Cardiac atrium fibroblast (primary cell): ENCODE measurements at places on chromosomes 3 and 15. TPM values are rescaled to one million over a fixed set of nuclear protein-coding genes. Genes with fewer than 3 reads are reported as not detected.

C3orf85 gene
- total RNA-seq: not detected in 2 replicates

IL16 gene
- total RNA-seq: 1.1 and 2.2 TPM in 2 replicates

CCRL2 gene
- 3.6 TPM in 1 of 2 replicates, not detected in the other for total RNA-seq

TBL1XR1 gene
- 75.1 and 132 TPM in 2 replicates for total RNA-seq

AGBL1 gene
- total RNA-seq: not detected in 2 replicates

SCN5A gene
- 0.16 and 0.18 TPM in 2 replicates for total RNA-seq

ZNF148 gene
- total RNA-seq: 13.5 and 15.9 TPM in 2 replicates

CPB1 gene
- total RNA-seq: not detected in 2 replicates

CASR gene
- not detected in 2 replicates for total RNA-seq

SOX14 gene
- not detected in 2 replicates for total RNA-seq

PCLAF gene
- total RNA-seq: 16.2 and 17.1 TPM in 2 replicates

REC114 gene
- total RNA-seq: not detected in 2 replicates

PATL2 gene
- under 0.01 TPM in 1 of 2 replicates, not detected in the other for total RNA-seq

TMCO5A gene
- not detected in 2 replicates for total RNA-seq

CDV3 gene
- 129 and 142 TPM in 2 replicates for total RNA-seq

SLC22A14 gene
- not detected in 2 replicates for total RNA-seq

ANKUB1 gene
- total RNA-seq: not detected in 2 replicates

VWA5B2 gene
- not detected in 2 replicates for total RNA-seq

VGLL3 gene
- total RNA-seq: 74.9 and 76.0 TPM in 2 replicates

KCNMB2 gene
- total RNA-seq: under 0.01 TPM in 1 of 2 replicates, not detected in the other

CNTN6 gene
- total RNA-seq: not detected in 2 replicates

TGM4 gene
- total RNA-seq: not detected in 2 replicates

TNFAIP8L3 gene
- 3.8 and 8.1 TPM in 2 replicates for total RNA-seq

XRN1 gene
- 12.8 and 17.5 TPM in 2 replicates for total RNA-seq

IREB2 gene
- total RNA-seq: 11.2 and 28.2 TPM in 2 replicates

ZNF619 gene
- 1.4 and 2.9 TPM in 2 replicates for total RNA-seq

SEMA3F gene
- total RNA-seq: 6.5 and 20.9 TPM in 2 replicates

MGA gene
- 11.6 and 15.1 TPM in 2 replicates for total RNA-seq

CRABP1 gene
- total RNA-seq: not detected in 2 replicates

CEMIP gene
- 420 and 537 TPM in 2 replicates for total RNA-seq

SLC28A1 gene
- total RNA-seq: not detected in 2 replicates

SOX2 gene
- total RNA-seq: not detected in 2 replicates

TERC gene
- 198 and 340 TPM in 2 replicates for total RNA-seq

PRSS50 gene
- not detected in 2 replicates for total RNA-seq

ABHD10 gene
- 18.4 and 24.0 TPM in 2 replicates for total RNA-seq

STRIT1 gene
- not detected in 2 replicates for total RNA-seq

PLEKHO2 gene
- 25.1 and 27.1 TPM in 2 replicates for total RNA-seq

SPINK8 gene
- not detected in 2 replicates for total RNA-seq

IGSF11 gene
- not detected in 2 replicates for total RNA-seq

TTLL3 gene
- 11.8 and 28.5 TPM in 2 replicates for total RNA-seq

TRPM1 gene
- not detected in 2 replicates for total RNA-seq

ACKR2 gene
- total RNA-seq: not detected in 2 replicates

GOLGA8M gene
- total RNA-seq: 0.18 TPM in 1 of 2 replicates, not detected in the other

PLXND1 gene
- 126 and 137 TPM in 2 replicates for total RNA-seq

UNC13C gene
- not detected in 2 replicates for total RNA-seq

PTH1R gene
- 7.5 and 13.5 TPM in 2 replicates for total RNA-seq

PAK2 gene
- 26.0 and 34.5 TPM in 2 replicates for total RNA-seq

LNP1 gene
- 1.5 and 2.9 TPM in 2 replicates for total RNA-seq

WDR76 gene
- total RNA-seq: 3.4 and 4.7 TPM in 2 replicates

SMAD3 gene
- total RNA-seq: 23.5 and 46.2 TPM in 2 replicates

BRPF1 gene
- total RNA-seq: 9.6 and 17.3 TPM in 2 replicates

CP gene
- total RNA-seq: 13.7 and 14.1 TPM in 2 replicates

SAMMSON gene
- 0.16 TPM in 1 of 2 replicates, not detected in the other for total RNA-seq

RASGRF1 gene
- not detected in 2 replicates for total RNA-seq

CCR3 gene
- not detected in 2 replicates for total RNA-seq

CSPG4 gene
- total RNA-seq: 16.2 TPM in 2 replicates

PDCD6IP gene
- total RNA-seq: 117 and 241 TPM in 2 replicates

TRH gene
- not detected in 2 replicates for total RNA-seq
